Hematopoietic multipotent progenitor cell treated with erythropoietin and hydrocortisone succinate and interleukin-3 and kit ligand, for 4 days (in vitro differentiated cells): ENCODE measurements at places on chromosomes 2 and 18.
A peak's percentile ranks its signal among the peaks of the same experiment; 100 is the strongest.

- DNase-seq: no peak
These were observed 20.1 kb upstream of the SLC39A10 start for GRCh38 chr2:195636890-195637289.

GRCh38 chr2:122831649-122832048 is 1076.2 kb downstream of the TSN start:
- DNase-seq: no peak

GRCh38 chr18:33584548-33585430 is 6.8 kb downstream of the ASXL3 start:
- DNase-seq: no peak

DNA sequence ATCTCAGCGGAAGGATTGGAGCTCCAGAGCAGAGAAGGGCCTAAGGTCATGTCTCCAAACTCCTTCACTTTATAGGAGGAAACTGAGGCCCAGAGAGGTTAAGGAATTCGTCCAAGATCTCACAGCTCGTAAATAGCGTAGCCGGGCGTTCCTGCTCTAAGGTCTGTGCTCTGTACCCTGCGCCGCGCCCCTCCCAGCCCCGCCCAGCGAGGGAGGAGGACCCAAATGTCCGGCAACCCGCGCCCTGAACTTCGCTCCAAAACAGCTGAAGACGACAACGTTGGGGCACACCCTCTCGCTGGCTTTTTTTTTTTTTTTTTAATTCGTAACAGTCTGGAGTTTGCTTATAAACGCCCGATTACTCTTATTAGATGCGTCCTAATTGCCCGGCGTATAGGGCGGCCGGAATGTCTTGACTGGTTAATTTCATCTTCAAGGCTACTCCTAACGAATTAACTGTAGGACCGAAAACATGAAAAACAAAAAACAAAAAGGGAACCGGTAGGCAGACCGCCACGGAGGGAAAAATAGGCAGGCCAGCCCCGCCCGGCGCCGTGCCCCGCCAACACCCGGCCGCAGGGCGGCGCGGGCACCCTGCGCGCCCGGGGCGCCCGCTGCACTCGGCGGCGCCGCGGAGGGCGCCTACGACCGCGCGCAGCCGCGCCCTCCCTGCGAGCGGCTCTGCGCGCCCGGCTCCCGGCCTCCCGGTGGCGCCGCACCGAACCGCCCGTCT is 928 bp upstream of the FOSL2 start:
- DNase-seq: peak; percentile 93

DNA sequence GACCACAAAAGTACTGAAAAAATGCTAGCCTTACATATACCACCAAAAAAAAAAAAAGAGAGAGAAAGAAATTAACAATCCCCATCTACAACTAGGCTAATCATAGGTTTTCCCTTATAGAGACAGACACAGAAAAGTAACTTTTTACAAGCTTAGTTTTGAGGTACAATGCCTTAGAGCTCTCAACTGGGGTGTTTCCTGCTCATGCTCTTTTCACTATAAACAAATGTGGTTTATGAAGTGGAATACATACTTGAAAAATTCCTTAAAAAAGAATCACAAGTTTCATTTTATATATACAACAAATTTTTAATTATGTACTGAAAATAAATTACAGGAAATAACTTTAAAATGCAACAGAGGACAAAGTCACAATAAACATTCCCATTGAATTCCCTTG is 82.5 kb downstream of the ATL2 start:
- DNase-seq: no peak

- peak; percentile 10 for DNase-seq
These were observed 100.7 kb downstream of the MAIP1 start for GRCh38 chr2:200056105-200056504.

DNA sequence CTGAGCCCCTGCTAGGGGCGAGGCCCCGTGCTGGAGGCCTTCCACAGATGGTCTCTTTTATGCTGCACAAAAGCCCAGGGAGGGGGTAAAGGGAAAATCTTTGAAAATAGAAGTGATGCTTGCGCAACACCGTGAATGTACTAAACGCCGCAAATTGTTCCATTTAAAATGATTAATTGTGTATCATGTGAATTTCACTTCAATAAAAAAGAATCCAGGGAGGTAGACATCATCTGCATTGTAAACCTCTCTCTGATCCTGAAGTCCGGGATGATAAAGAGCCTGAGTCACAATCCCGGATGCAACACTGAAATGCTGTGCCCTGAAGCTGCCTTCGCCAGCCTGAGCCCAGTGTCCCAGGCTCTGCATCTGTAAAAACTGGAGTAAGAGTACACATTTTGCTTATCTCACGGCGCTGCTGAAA is 107.7 kb upstream of the PPP1CB start:
- peak; percentile 26 for DNase-seq
